CD4-positive, alpha-beta T cell (primary cell): ENCODE measurements at places on chromosomes 16 and 17. TPM values are rescaled to one million over a fixed set of nuclear protein-coding genes. Genes with fewer than 3 reads are reported as not detected.

Gene LASP1
- total RNA-seq = 50.1 TPM

Gene HOXB3
- 0.25 TPM for total RNA-seq

Gene MYH11
- total RNA-seq = not detected

Gene NPIPB6
- total RNA-seq = 2.3 TPM

Gene TBC1D3
- total RNA-seq = not detected

GRCh38 chr16:381789-382717, at the start of gene PGAP6:
TSS of gene PGAP6 (minus strand) at chr16:381978. CDS start at chr16:381821, 157 bp downstream.
- no peaks in the 10 kb centered on the region for H3K27me3 ChIP-seq
- H3K27ac ChIP-seq = no peak within 1 kb of the TSS
- peak within 1 kb of the TSS; percentile 73 for H3K4me3 ChIP-seq
- H3K4me1 ChIP-seq = peaks cover 53% of the 10 kb centered on the region
- peaks cover 8% of the 10 kb centered on the region for H3K36me3 ChIP-seq

GRCh38 chr16:27174798-27175197, 28.5 kb upstream of the KDM8 start:
- H3K27me3 ChIP-seq = no peaks in the 10 kb centered on the region
- peak overlapping the region; percentile 28 for H3K27ac ChIP-seq
- H3K4me1 ChIP-seq = peaks cover 78% of the 10 kb centered on the region
- H3K4me3 ChIP-seq = no peak overlapping the region
- DNase-seq = no peak
- H3K36me3 ChIP-seq = no peaks in the 10 kb centered on the region

DNA sequence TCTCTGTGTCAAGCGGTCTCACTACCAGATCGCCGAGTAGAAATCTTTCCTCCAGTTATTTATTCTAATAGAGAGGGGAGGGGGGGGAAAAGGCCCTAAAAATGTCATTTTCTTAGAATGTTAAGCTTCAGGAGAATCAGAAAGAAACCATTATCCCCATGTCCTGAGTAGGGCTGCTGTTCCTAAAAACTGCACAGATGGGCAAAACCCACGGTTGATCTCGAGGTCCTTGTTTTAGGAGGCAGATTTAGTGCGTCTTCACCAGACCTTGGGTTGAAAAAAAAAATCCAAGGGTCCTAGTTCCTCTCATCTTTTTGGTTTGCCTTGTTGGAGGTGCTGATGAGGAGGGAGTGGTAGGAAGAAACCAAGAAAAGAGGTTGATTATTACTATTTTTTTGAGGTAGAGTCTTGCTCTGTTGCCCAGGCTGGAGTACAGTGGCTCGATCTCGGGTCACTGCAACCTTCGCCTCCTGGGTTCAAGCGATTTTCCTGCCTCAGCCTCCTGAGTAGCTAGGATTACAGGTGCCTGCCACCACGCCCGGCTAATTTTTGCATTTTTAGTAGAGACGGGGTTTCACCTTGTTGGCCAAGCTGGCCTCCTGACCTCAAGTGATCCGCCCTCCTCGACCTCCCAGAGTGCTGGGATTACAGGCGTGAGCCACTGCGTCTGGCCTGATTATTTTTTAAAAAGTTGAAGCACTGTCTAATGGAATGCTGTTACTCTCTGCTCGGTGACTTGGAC, 1.4 kb downstream of the CBFB start:
- peak overlapping the region; percentile 64 for H3K4me3 ChIP-seq
- H3K27ac ChIP-seq = peak overlapping the region; percentile 18
- DNase-seq = no peak
- peaks cover 7% of the 10 kb centered on the region for H3K36me3 ChIP-seq

DNA sequence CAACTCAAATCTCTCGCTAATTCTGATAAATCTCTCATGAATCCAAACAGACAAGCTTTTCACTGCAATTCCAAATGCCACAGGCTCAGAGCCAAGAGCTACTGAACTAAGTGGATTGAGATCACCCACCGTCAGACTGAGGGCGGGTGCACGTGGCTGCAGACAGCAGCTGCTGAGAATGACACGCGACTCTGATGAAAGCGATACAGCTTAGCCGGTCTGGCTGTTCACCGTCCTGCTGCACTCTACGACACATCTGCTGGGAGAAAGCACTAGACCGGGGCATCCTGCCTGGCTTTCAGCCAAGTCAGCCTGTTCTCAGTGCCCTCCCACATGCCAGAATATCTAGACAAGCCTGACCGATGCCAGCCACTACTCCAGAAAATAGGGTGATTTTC, 42.6 kb downstream of the KLHDC4 start:
- H3K27me3 ChIP-seq = no peaks in the 10 kb centered on the region
- H3K27ac ChIP-seq = no peak overlapping the region
- H3K36me3 ChIP-seq = peaks cover 62% of the 10 kb centered on the region
- H3K4me1 ChIP-seq = no peaks in the 10 kb centered on the region
- H3K4me3 ChIP-seq = no peak overlapping the region
- DNase-seq = peak; percentile 21

DNA sequence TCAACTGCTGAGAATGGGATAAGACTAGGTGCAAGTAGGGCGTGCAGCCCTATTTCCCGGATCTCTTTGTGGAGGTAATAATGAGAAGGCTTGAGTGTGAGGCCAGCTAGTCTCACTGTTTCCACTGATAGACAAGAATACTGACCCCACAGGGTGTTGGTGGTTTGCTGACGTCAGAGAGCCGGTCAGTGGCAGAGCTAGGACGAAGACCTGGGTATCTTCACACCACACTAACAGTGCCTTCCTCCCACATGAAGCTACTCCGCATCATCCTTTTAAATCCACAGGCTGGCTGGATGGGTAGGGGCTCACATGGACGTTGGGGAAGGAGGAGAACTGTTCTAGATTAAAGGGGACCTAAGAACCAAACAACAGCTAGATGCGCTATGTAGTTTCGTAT, 68.0 kb downstream of the ZFHX3 start:
- H3K4me1 ChIP-seq = no peaks in the 10 kb centered on the region
- H3K36me3 ChIP-seq = no peaks in the 10 kb centered on the region
- DNase-seq = no peak

GRCh38 chr16:69448470-69449193, 24.2 kb downstream of the CYB5B start:
- no peak for DNase-seq
- peaks cover 9% of the 10 kb centered on the region for H3K4me1 ChIP-seq
- H3K36me3 ChIP-seq = peaks cover 32% of the 10 kb centered on the region
- no peaks in the 10 kb centered on the region for H3K27me3 ChIP-seq

GRCh38 chr17:41593306-41593981, 6.7 kb upstream of the KRT14 start:
- no peaks in the 10 kb centered on the region for H3K36me3 ChIP-seq
- H3K27me3 ChIP-seq = no peaks in the 10 kb centered on the region
- H3K4me1 ChIP-seq = no peaks in the 10 kb centered on the region
- H3K27ac ChIP-seq = no peak overlapping the region
- no peak overlapping the region for H3K4me3 ChIP-seq

DNA sequence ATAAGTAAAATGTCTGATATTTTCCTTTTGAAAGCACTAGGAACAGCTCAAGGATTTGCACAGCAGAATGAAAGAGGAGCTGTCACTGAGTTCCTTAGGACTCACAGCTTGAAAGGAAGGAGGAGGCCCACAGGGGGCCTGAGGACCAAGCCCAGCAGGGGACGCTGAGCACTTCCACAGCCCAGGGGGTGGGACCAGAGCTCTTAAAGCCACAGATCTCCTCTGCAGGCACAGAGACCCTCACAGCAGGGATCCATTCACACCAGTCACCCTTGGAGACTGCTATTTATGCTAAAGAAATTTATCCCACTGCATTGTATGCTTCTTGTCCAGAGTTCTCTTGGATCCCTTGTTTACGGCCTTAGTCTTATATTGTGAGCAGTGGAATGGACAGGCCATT, 253.3 kb downstream of the STX8 start:
- DNase-seq = no peak
- H3K4me1 ChIP-seq = no peaks in the 10 kb centered on the region
- H3K36me3 ChIP-seq = no peaks in the 10 kb centered on the region
- no peak overlapping the region for H3K4me3 ChIP-seq

- H3K27ac ChIP-seq = peak within 1 kb of the TSS; percentile 85
- no peaks in the 10 kb centered on the region for H3K27me3 ChIP-seq
- peaks cover 54% of the 10 kb centered on the region for H3K4me1 ChIP-seq
These were observed at the start of gene PIGS for GRCh38 chr17:28571361-28572122. TSS of gene PIGS (minus strand) at chr17:28571524. CDS start at chr17:28571496, 28 bp downstream.

- no peaks in the 10 kb centered on the region for H3K27me3 ChIP-seq
- H3K27ac ChIP-seq = no peak overlapping the region
- H3K4me3 ChIP-seq = no peak overlapping the region
- H3K36me3 ChIP-seq = no peaks in the 10 kb centered on the region
- H3K4me1 ChIP-seq = peaks cover 14% of the 10 kb centered on the region
- DNase-seq = no peak
These were observed 1.1 kb downstream of the LASP1NB start for GRCh38 chr17:38926293-38927070.
